ENCODE measurements at places on chromosomes 2 and 18.

GRCh38 chr2:127753374-127753773 is 52.1 kb downstream of the SFT2D3 start:
- no peak for DNase-seq

GRCh38 chr18:54149078-54149697 is 75.3 kb downstream of the MBD2 start:
- DNase-seq: no peak

GRCh38 chr18:42176599-42176998 is 221.6 kb downstream of the PIK3C3 start:
- no peak for DNase-seq

- peak; percentile 58 for DNase-seq
These were observed 13.2 kb upstream of the ATP6V1B1 start for GRCh38 chr2:70922235-70923234.

DNA sequence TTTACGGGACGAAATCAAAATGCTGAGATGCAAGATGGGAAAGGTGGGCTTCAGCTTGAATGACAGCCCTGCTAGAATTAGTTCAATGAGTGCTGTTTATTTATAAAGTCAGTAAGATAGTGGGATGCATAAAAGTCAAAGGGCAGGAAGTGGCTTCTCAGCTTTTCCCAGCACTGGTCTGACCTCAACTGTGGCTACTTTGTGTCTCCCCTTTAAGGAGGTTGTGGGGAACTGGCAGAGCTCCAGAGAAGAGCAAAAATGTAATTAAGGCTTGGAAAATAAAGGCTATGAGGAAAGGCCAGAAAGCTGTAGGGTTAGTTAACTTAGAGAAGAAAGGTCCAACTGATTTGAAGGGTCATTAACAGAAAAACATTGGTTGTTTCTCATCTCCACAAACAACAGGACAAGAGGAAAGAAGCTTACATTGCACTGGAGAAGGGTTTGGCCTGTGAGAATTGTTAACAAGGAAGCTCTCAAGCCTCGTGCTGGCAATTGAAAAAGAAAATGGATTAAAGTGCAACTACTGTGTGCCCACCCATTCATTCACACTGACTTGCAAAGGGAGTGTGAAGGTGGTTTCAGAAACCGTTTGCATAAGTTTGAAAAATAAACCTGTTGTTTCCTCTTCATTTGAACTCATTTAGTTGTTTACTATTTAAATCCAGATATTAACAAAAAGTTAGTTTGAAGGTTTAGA is 68.8 kb upstream of the CD28 start:
- no peak for DNase-seq

GRCh38 chr2:43075054-43075593 is 151.3 kb downstream of the ZFP36L2 start:
- no peak for DNase-seq

DNA sequence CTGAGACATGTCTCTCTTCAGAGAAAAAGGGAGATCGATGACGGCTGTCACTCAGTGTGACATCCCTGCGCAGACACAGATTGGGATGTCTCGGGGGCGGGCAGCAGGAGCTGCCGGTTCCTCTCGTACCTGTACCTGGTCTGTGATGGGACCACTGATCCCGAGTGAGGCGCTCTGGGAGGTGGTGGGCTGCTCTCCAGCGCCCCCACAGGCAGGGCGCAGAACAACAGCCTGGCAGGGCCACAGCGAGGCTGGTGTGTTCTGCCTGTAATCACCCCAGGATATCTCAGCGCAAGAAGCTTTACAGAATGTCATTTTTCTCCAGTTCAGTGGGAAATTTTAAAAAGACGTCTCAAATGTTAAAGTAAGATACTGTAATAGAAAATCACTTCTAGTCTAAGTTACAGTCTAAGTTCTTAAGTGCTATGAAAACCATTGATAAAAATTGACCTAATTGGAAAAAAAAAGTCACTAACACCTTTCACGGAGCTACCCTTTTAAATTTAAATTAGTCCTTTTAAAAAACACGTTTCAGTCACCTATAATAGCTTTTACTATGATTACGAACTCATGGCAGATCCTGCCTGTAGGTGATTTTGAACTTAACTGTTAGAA is 189.8 kb downstream of the SNTG2 start:
- no peak for DNase-seq

DNA sequence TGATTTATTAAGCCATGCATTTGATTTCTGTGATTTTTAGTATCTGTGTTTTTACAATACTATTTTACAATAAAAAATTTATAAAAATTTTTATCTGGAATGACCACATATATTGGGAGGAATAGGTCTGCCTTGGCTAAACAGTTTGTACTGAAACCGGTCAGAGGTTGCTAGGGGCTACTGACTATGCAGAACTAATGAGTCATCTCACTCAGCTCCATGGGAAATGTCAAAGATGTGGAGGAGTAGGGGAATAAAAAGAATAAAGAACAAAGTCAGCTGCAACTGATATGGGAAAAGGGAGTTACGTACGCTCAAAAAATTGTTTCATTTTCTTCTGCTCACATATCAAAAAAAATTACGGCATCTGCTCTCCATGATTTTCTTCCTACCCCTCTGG is 8.6 kb upstream of the TMEM163 start:
- DNase-seq: no peak

GRCh38 chr2:228771774-228772173 is 499.3 kb downstream of the PID1 start:
- DNase-seq: no peak

DNA sequence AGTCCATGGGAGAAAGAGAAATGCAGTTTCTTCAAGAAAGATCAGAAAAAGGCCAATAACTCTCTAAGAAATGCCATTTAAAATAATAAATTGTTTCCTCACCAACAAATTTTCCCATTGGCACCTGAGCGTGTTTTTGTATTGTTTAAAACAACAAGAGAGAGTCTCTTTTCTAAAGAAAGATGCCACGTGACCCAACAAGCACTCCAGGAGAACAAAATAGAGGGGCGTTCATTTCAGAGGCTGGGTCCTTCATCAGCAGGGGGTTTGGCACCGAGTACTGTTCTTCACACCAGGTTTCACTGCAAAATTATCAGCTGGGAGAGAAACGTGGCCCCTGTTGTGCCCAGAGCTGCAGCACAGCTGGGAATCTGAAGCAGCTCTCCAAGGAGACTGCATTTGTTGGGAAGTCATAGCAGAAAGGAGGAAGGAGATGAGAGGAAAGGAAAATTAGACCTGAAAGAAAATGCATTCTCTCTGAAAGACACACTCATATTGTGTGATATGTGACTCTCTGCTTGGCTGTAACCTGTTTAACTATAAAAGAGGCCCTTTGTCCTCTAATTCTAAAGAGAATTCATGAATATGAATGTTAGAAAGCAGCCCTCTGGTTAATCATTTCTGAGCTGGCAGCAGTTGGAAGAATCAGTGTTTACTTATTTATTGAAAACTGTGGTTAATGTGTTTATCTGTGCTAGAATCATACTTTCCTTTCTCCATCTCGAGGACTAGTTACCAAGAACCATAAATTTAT is 205.3 kb upstream of the CDH20 start:
- peak; percentile 97 for DNase-seq

GRCh38 chr2:98818164-98818563 is 87.2 kb upstream of the MGAT4A start:
- no peak for DNase-seq

DNA sequence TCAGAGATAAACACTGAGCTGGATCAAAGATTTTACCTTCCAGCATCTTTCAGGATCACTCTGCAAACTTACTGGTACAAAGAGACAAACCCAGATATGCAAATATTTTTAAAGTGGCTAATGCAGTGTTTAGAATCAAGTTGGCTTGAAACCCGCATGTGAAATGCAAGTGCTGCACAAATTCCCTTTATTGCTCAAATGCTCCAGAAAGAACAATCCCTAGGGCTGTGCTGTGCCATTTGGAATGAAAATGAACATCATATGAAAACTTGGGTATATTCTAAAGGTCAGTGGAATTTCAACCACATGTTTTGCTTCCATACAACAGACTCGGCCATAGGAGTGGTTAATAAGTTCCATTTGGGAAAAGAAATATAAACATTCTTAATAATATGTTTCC is 139.1 kb downstream of the VWC2L start:
- DNase-seq: no peak

DNA sequence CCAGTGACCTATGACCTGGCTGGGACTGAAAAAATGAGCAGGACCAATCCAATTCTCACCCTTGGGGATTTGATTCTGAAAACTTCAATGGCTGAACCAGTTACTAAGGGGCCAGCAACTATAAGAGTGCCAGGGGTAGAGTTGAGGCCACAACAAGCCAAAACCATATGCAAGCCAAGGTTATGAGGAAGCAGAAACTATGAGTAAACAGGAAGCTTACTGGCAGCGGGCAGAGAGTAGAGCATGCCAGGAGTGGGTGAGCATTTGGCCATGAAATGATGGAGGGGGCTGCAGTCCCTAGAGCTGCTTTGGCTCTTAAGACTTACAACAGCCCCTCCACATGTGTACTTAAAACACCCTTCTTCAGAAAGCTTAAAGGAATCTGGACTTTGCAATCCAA is 82.4 kb downstream of the RBMS1 start:
- DNase-seq: no peak

- DNase-seq: no peak
These were observed 62.6 kb downstream of the ITGB1BP1 start for GRCh38 chr2:9360701-9361100.

DNA sequence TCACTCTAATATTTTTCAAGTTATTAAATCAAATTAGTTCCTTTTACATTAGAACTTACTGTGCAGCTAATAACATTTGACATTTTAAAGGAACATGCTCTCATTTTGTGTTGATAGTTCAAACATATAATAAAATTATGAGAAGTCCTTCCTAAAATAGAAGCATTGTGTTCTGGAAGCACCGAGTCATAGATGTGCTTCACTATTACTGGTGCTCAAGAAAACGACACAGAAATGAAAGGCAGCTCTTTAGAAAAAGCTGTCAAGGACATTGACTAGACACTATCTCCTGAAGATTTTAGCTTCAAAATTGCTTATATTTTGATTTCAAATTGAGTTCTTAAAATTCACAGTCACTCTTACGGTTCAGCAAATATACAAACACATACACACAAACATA is 338.3 kb downstream of the NBAS start:
- DNase-seq: no peak

DNA sequence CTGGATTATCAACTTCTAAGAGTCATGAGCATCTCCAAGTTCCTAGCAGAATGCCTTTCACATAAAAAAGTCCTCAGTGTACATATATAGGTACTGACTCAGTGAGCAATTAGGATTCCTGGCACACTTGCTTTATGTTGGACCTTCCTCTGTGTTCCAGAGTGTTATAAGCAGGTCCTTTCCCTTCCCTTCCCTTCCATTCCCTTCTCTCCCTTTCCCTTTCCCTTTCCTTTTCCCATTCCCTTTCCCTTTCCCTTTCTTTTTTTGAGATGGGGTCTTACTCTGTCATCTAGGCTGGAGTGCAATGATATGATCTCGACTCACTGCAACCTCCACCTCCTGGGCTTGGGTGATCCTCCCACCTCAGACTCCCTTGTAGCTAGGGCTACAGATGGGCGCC is 48.7 kb downstream of the SCN3A start:
- DNase-seq: no peak

- peak; percentile 23 for DNase-seq
These were observed 8.2 kb upstream of the TMEM182 start for GRCh38 chr2:102753563-102754159.

GRCh38 chr2:46298522-46299353 is 1.5 kb downstream of the EPAS1 start:
- DNase-seq: no peak

DNA sequence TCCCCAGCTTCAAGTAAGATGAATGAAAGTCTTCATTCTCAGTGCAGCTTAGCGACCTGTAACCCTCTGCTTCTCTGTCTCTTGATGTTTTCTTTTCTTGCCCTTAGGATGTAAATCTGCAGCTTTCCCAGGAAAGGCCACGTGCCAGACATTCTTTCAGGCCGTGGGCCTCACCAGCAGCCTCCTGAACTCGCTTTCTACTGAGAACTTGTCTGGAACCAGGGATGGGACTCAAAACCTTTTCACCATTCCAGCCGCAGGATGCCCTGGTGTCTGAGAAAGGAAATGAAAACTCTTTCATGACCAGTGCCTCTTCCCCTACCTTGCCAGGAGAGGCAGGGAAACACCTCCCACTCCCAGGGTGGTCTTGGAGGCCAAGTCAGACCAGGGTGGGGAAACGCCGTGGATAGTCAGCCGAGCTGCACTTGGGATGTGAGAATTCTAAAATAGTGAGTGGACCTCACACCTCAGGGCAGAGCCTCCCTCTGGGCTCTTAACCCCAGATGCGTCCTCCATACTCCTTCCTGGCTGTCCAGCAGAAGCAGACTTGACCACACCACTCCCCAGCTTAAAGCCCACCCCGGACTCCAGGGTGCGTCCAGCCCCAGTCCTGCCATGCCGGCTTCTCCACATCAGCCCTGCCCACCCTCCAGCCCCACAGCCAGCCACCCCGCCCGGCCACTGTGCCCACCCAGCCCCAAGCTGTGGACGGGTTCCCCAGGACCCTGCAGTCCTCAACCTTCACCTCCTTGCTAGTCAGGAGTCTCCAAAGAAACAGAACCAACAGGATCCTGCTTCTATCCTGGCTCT is 115.5 kb downstream of the TWIST2 start:
- no peak for DNase-seq

GRCh38 chr18:77300579-77300978 is 50.9 kb downstream of the GALR1 start:
- DNase-seq: no peak

GRCh38 chr2:24491542-24492420 is 727 bp downstream of the NCOA1 start:
- DNase-seq: peak; percentile 67

GRCh38 chr2:134269972-134270735 is 16.3 kb downstream of the MGAT5 start:
- DNase-seq: no peak

DNA sequence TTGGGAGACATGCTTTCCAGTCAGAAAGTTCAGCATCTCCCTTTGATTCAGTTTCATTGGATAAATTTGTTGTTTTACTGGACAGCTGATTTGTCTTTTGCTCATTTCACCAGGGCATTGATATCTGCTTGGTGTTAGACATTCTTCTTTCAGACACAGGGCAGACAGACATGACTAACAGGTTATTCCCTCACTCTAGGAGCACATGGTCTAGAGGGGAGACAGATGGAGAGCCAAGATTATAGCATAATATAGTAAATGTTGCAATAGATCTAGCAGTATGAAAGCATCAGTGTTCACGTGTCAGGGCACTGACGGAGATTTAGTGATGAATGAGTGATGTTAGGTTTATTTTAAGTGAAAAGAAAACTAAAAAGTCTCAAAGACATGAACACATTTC is 187.0 kb upstream of the CYRIA start:
- DNase-seq: no peak

DNA sequence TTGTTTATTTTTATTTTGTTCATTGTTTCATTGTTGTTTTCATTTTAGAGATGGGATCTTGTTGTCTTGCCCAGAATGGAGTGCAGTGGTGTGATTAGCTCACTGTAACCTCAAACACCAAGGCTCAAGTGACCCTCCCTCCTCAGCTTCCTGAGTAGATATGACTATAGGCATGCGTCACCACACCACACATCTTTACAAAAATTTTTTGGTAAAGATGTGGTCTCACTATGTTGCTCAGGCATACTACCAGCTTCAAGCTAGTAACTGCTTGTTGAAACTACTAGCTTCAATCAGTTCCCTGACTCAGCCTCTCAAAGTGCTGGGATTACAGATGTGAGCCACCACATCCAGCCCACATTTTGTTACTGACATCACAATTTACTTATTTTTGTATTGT is 14.8 kb downstream of the FAM237A start:
- no peak for DNase-seq
